CD4-positive, alpha-beta memory T cell (primary cell): ENCODE measurements at places on chromosomes 1 and 21. TPM values are rescaled to one million over a fixed set of nuclear protein-coding genes. Genes with fewer than 3 reads are reported as not detected.

Gene INTS3
- polyA plus RNA-seq = 8.1 TPM

Gene SCAF4
- 4.8 TPM for polyA plus RNA-seq

Gene FAM131C
- polyA plus RNA-seq = 0.11 TPM

Gene OR2T11
- polyA plus RNA-seq = not detected

Gene UBAP2L
- polyA plus RNA-seq = 33.5 TPM

Gene CCDC185
- polyA plus RNA-seq = not detected

Gene PRCC
- polyA plus RNA-seq = 52.7 TPM

Gene AMY2A
- not detected for polyA plus RNA-seq

Gene SDC3
- not detected for polyA plus RNA-seq

Gene S100A16
- polyA plus RNA-seq = not detected

Gene ALX3
- not detected for polyA plus RNA-seq

Gene PEA15
- polyA plus RNA-seq = 7.6 TPM

Gene HSD11B1
- 5.6 TPM for polyA plus RNA-seq

Gene SPRR1A
- polyA plus RNA-seq = not detected

Gene CFAP107
- not detected for polyA plus RNA-seq

Gene NHLH1
- not detected for polyA plus RNA-seq

Gene TSPEAR
- polyA plus RNA-seq = not detected

Gene CSMD2
- polyA plus RNA-seq = not detected

Gene AURKAIP1
- 159 TPM for polyA plus RNA-seq

Gene RO60
- 99.6 TPM for polyA plus RNA-seq

Gene EXTL1
- not detected for polyA plus RNA-seq

Gene DRAM2
- 101 TPM for polyA plus RNA-seq
